ENCODE measurements at places on chromosomes 16 and 17.

- no peak for DNase-seq
These were observed 13.8 kb downstream of the C17orf50 start for GRCh38 chr17:35774499-35774898.

- DNase-seq, result no peak
These were observed 10.6 kb upstream of the PKMYT1 start for GRCh38 chr16:2990891-2991290.

GRCh38 chr16:66036184-66036583 lies 330.3 kb upstream of the CDH5 start:
- peak; percentile 59 for DNase-seq

- no peak for DNase-seq
These were observed 16.6 kb downstream of the TUBD1 start for GRCh38 chr17:59876107-59876506.

DNA sequence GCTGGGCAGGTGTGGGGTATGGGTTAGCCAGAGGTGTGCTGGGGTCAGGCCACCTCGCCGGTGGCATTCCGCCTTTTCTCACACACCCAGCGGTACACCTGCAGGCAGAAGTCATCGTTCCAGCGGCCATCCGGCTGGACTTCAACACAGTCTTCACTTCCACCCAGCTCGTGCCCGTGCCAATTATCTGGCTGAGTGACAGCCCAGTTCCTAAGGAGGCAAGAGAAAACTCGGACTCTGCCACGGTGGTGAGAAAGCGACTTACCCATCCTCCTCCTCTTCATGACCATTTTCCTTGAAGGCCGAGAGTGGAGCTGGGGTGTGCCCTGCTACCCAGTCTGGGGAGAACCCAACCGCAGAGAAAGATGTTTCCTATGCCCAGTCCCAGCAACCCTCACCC lies 13.1 kb downstream of the ASGR2 start:
- no peak for DNase-seq

GRCh38 chr17:81438007-81438659 lies 42.9 kb downstream of the BAHCC1 start:
- no peak for DNase-seq

DNA sequence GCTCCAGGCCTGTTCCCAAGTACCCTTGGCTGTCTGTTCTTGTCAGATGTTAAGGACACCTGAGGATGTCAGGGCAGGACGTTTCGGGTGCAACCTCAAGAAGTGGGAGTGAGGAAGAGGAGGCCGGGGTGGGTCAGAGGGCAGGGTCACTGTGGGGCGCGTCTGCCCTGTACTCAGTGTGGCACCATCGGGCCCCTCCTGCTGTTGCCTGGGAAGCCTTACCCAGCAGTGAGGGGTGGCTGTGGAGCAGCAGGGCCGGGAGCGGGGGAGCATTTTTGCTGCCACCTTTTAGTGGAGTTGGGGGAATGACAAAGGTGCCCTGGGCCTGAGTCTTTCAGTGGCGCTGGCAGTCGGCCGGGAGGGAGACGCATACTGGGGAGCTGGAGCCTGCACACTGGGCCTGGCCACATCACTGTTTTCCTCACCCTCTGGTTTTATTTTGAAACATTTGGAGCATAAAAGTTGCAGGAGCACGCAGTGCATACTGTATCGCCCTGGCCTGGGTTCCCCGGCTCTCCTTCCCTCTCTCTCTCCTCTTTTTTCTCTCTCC lies 11.1 kb upstream of the FLYWCH1 start:
- DNase-seq, result no peak

DNA sequence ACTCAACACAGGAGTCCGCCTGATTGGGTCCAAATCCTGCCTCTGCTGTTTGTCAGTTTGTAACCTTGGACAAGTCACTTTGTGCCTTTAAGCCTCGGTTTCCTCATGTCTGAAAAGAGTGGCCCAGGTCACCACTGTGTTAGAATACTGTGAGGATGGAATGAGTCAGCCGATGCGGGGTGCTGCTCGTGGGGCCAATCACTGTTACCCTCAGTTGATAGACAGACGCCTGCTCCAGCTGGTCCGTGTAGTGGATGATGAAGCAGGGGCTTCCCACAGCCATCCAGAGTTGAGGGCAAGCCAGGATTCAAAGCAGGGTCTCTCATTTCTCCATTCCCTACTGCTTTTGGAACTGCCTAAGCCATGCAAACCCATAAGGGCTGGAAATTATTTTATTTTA lies 5.8 kb downstream of the FBXL19 start:
- DNase-seq, result no peak

GRCh38 chr17:61219460-61219859 lies 180.2 kb upstream of the TBX2 start:
- no peak for DNase-seq

GRCh38 chr17:49407086-49407485 lies 7.6 kb downstream of the PHB1 start:
- no peak for DNase-seq

GRCh38 chr17:7842380-7843256 lies 8.6 kb downstream of the KDM6B start:
- DNase-seq, result peak; percentile 85

DNA sequence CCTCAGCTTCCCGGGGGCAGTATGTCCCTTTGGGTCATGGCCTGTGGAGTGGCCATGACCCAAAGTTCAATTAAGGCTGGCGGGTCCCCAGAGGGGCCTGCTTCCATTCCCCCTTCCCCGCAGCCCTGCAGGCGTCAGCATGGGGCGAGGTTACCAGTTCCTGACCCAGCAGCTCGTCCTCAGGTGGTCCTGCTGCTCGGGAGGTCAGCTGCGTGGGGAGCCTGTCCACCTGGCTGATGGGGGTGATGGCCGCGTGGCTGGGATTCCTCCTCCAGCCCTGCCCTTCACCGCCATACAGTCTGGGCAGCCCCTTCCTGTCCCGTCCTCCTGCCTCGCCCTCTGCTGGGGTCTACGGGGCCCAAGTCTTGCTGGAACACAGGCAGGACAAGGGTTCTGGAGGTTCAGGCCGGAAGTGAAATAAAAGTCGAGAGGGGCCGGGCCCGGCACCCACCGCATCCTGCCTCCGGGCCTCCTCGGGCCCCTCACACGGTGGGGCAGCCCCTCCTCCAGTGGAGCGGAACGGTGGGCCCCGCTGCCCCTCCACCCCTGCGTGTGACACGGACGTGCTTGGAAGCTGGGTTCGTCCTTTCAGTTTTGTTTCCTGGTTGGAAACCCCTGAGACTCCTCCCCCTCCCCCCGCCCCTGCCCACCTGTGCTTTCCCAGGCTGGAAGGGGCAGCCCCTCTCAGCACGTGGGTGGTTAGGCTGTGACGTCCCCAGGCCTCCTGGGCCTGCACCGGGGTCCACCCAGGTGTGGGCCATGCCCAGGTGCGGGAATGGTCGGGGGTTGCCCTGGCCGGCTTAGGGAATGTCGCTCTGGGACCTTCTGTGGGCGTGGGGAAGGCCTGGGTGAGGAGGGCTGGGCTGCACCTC lies 6.8 kb downstream of the UBALD2 start:
- DNase-seq, result no peak

DNA sequence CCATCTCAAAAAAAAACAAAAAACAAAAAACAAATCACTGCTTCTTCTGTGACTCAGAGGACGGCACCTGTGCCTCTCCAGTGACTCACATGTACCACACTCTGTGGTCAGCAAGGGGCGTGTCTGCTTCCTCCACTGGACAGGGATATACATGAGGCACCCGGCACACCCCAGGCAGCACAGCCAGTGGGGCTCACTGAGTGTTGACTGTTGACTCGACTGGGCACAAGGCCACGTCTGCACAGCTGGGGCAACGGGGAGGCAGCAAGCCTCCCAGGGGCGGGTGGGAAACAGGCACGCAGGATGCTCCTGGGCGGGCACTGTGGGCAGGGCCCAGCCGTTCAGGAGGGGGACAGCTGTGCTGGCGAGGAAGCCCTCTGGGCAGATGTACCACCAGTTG lies 64.1 kb downstream of the TIMM22 start:
- no peak for DNase-seq

DNA sequence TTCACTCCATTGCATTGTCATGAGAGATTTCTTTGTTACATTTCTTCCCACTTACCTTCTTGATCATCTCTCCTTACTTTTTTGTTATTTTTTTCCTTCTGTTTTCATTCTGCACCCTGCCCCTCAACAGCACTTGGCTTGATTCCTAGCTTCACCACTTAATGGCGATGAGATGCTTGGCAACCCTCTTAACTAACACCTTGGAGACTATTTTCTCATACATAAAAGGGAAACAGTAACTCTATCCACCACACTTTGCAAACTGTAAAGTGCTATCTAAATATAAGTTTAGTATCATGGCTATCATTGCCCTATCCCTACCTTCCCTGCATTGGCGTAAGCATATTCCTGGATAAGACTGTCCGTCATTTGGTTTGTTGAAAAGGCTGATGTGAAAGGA lies 177.3 kb downstream of the SHISA6 start:
- no peak for DNase-seq

DNA sequence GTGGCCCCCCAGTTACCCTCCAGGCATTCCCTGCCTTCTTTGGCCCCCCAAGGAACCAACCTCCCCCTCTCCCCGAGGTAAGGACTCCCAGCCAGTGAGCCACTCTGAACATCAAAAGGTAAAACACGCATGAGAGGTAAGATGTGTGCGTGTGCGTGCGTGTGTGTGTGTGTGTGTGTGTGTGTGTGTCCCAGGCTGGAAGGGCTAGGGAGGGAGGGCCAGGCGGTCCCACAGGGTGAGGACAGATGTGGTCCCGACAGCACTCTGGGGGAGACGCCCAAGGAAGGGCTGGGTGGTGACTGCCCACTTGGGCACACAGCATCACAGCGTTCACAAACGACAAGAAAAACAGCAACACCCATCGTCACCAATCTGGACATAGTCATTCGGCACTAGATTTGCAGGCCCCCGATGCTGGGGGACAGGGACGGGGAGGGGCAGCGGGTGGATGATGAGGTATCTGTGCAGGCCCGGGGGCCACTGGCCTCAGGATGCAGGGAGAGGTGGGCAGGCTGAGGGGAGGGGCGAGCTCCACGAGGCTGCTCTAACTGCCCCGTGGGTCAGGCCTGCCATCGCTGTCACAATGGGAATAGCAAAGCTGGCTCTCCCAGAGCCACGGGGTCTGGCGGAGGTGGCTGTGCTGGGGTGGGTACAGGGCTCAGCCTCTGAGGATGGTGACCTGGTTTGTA lies 16.3 kb downstream of the MNT start:
- DNase-seq, result no peak

- no peak for DNase-seq
These were observed 68.8 kb upstream of the HSBP1 start for GRCh38 chr16:83738923-83739503.

- no peak for DNase-seq
These were observed 702 bp downstream of the NUDT21 start for GRCh38 chr16:56450275-56450985.

DNA sequence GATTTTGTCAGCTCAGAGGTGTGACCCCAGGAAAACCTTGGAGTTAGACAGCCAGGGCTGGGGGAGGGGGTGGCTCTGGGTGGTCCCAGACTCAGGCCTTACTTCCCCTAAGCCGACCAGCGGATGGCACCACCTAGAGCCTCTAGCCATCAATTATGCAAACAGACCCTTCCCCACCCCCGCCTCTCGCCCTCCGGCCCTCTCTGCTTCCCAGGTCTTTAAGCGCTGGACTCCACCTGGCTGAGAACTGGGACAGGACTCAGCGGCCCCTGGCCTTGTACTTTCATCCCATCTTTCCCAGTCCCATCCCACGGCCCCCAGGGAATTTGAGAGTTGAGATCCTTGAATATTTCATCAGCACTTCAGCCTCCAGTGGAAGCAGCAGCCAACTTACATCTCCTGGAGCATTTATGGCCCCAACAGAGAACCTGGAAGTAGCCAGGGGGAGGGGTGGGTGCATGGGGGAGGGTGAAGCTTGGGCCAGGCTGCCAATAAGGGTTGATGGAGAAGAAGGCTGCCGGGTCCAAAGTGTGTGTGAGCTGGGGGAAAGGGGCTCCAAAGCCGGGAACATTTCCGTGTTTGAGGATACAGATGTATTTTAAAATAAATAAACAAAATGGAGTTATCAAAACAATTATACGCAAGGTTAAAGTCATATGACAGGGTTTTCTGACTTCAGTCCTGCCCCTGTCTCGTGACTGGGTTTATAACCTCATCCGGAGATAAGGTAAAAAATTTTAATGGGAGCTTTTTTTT lies 7.5 kb upstream of the JUP start:
- DNase-seq, result no peak

GRCh38 chr17:58535431-58535830 lies 21.0 kb upstream of the MTMR4 start:
- no peak for DNase-seq

- DNase-seq, result no peak
These were observed 133.1 kb downstream of the SNX11 start for GRCh38 chr17:48240562-48241130.

- DNase-seq, result no peak
These were observed 34.2 kb upstream of the ABCA5 start for GRCh38 chr17:69361156-69361555.

- DNase-seq, result no peak
These were observed 32.3 kb downstream of the AXIN1 start for GRCh38 chr16:320206-320605.

- DNase-seq, result no peak
These were observed 152.1 kb downstream of the AXIN2 start for GRCh38 chr17:65409381-65409780.

DNA sequence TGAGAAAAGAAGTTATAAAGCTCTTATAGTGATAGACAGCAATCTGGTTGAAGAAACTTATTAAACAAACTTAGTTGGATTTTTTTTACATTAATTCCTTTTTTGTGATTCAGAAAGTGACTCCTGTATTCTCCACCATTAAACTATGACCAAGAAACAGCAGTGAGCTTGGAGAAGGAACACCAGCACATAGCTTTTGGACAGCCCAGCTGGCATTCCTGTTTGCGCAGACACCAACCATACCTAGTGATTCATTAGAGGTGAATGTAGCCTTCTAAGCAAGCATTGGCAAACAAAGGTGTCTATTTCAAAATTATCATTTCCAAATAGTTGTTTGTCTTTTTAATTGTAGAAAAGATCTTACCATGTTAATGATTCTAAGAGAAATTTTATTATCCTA lies 94.4 kb downstream of the STXBP4 start:
- DNase-seq, result no peak

DNA sequence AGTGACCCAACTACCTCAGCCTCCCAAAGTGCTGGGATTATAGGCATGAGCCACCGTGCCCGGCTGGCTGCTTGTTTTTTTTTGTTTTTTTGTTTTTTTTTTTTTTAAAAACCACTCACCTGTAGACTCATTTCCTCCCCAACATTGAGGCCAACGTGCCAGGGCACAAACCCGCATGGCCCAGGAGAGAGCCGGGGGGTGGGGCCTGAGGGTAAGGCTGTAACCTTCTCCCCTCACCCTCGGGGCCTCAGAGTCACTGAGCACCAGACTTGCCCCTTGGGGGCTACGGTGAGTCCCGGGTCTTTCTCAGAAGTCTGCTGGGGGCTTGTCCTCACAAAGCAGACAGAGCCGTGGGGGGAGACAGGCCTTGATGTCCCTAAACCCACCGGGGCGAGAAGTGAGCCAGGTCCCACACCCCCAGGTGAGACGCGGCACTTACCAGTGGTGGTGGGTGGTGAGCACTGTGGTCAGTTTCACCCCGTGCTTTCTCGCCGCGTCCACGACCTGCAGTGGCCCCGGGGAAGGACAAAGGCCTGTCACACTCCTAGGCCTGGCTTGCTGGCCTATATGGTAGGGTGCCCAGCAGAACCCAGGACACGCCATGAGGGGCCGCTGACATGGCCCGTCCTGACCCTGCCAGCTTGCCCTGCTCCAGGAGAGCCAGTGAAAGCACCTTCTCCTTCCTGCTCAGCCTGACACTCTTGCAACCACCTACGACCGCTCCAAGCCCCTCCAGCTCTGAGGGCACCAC lies 4.6 kb downstream of the HAGH start:
- DNase-seq, result no peak

GRCh38 chr16:85566561-85567100 lies 46.5 kb upstream of the GSE1 start:
- no peak for DNase-seq

Measured in muscle of back (tissue), 13 donors.